ENCODE measurements at places on chromosomes 5 and 9.

DNA sequence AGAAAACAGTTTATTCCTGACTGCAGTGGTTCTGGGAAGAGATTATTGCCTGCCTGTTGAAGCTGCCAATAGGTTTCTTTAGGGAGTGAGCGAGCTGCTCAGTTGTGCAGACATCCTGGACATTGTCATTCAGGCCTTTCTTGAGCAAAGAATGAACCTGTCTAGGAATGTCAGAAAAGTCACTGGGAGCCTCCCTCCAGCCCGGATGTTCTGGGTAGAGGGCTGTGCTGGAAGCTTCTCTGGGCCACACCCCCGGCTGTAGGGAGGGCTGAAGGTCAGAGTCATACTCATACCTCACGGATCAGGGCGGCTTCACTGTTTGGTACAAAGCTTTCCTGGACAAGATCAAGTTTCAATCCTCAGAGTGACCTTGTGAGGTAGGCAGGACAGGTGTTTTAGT lies 33.4 kb upstream of the TBC1D2 start:
- no peaks in the 10 kb centered on the region for H3K27me3 ChIP-seq
- H3K27ac ChIP-seq = no peak overlapping the region
- no peaks in the 10 kb centered on the region for H3K36me3 ChIP-seq

GRCh38 chr5:20514145-20514544 lies 526.1 kb upstream of the CDH18 start:
- no peak overlapping the region for H3K4me3 ChIP-seq
- no peaks in the 10 kb centered on the region for H3K36me3 ChIP-seq
- H3K27me3 ChIP-seq = no peaks in the 10 kb centered on the region
- H3K4me1 ChIP-seq = no peaks in the 10 kb centered on the region
- no peak overlapping the region for H3K27ac ChIP-seq

- no peak overlapping the region for H3K4me3 ChIP-seq
- DNase-seq = no peak
- no peaks in the 10 kb centered on the region for H3K36me3 ChIP-seq
- H3K27ac ChIP-seq = no peak overlapping the region
- no peaks in the 10 kb centered on the region for H3K27me3 ChIP-seq
- H3K4me1 ChIP-seq = no peaks in the 10 kb centered on the region
Measured at GRCh38 chr5:122967085-122967484, 69.4 kb downstream of the PPIC start.

DNA sequence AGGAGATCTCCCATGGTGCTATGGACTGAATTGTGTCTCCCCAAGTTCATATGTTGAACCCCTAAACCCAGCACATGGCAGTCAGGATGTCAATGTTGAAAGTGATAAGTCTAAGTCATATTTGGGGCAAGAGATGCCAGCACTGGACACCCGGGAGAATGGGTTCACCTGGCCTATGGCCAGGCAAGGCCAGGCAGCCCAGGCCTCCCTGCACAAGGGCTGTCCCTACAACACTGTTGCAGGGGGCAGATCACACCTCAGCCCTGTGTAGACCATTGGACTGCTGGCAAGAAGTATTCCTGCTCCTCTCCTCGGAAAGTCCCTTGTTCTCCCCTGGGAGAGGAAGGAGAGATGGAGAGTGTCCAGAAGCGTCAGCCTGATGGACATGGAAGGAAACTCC lies 240.5 kb downstream of the GADD45G start:
- no peaks in the 10 kb centered on the region for H3K27me3 ChIP-seq
- no peaks in the 10 kb centered on the region for H3K36me3 ChIP-seq
- no peaks in the 10 kb centered on the region for H3K4me1 ChIP-seq
- DNase-seq = no peak

GRCh38 chr9:127870887-127871286 lies 6.6 kb downstream of the AK1 start:
- H3K27me3 ChIP-seq = no peaks in the 10 kb centered on the region
- peaks cover 18% of the 10 kb centered on the region for H3K36me3 ChIP-seq
- DNase-seq = no peak
- H3K27ac ChIP-seq = no peak overlapping the region

GRCh38 chr9:63817622-63818518 lies 1467.1 kb downstream of the FOXD4L5 start:
- no peaks in the 10 kb centered on the region for H3K27me3 ChIP-seq
- H3K4me1 ChIP-seq = no peaks in the 10 kb centered on the region
- H3K36me3 ChIP-seq = no peaks in the 10 kb centered on the region
- no peak overlapping the region for H3K4me3 ChIP-seq
- H3K27ac ChIP-seq = no peak overlapping the region

DNA sequence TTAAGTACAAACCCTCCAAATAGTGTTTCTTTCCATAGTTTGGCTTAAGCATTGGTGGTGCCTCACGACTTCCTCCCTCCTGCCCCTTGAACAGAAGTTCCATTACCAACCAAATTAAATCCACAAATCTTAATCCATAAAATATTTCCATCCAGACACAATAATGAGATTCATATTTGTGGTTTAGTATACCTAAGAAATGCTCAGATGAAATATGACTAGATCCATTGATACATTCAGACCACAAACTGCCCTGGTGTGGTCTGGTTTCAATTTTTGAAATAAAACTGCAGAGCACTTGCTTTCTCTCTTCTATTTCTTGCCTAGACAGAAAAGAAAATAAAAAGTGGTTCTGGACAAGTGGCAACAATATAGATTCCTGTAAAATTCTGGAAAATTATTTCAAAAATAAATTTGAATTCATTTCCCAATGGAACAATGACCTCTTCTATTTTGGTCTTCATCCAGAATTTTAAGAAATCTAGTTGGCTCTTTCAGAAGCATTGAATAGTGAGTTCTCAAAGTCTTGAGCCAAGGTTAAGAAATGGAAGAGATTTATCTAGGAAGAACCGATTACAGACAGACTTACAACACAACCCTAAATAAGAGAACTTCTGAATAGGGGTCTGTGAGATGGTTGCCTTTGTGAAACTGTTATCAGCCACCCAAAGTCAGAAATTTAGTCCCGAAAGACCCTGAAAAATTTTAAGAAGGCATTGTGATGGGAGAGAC lies 14.0 kb downstream of the TNC start:
- no peak for DNase-seq
- no peaks in the 10 kb centered on the region for H3K36me3 ChIP-seq
- no peaks in the 10 kb centered on the region for H3K27me3 ChIP-seq
- no peak overlapping the region for H3K4me3 ChIP-seq
- peaks cover 24% of the 10 kb centered on the region for H3K4me1 ChIP-seq

DNA sequence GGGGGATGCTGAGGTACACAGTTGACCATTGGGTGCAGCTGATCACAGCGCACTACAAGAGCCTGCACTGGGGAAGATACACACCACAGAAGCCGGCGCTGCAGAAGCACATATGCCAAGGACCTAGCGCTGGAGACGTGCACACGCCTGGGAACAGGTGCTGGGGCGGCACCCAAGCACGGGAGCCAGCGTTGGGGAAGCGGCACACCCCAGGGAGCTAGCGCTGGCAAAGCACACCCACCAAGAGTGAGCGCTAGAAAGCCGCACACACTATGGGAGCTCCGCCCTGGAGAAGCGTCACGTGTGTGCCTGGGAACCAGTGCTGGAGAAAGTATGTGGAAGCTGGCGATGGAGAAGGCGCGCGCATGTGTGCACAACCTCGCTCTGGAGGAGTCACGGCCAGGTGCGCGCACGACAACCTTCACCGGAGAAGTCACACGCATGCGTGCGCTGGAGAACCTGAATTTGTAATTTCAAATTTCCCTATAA lies 4.5 kb downstream of the FANCC start:
- peaks cover 28% of the 10 kb centered on the region for H3K4me1 ChIP-seq
- H3K27me3 ChIP-seq = no peaks in the 10 kb centered on the region
- no peaks in the 10 kb centered on the region for H3K36me3 ChIP-seq
- DNase-seq = peak; percentile 34

DNA sequence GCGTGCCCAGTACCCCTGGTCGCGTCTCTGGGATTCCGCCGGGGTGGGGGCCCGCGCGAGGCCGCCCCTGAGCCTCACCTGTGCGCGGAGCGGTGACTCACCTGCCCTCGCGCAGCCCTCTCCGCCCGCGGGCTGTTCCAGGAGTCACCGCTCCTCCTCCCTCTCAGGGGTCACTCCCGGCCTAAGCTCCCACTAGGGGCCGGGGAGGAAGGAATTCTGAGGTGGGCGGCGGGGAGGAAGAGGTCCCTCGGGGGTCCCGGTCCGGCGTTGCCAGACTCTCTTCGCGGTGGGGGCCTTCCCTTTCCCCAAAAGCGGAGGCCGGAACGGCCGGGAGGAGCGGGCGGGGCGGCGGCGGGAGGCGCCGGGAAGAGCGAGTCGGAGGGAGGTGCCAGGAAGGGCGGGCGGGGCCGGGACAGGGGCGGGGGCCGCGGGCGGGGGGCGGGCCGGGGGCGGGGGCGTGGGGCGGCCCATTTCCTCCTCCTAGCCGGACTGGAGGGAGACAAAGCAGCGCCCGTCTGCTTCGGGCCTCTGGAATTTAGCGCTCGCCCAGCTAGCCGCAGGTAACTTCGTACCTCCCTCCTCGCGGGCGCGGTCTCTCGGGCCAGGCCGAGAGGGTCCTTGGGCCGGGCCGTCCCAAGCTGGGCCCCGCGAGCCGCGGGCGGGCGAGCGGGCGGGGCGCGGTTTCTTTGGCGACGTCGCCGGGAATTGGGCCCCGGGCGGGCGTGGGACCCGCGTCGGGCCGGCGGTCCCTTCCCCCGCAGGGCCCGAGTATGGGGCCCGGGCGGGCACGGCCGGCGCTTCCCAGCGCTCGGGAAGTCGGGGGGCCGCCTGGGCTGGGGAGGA lies at the start of gene CTNNA1:
Gene CTNNA1, plus strand, starts transcription at position 475 of the 843 bp plus-strand sequence. CDS start 28,500 bp downstream, outside the sequence.
- H3K27ac ChIP-seq = peak within 1 kb of the TSS; percentile 98
- no peaks in the 10 kb centered on the region for H3K27me3 ChIP-seq
- DNase-seq = peak; percentile 90
- peaks cover 17% of the 10 kb centered on the region for H3K4me1 ChIP-seq
- peaks cover 38% of the 10 kb centered on the region for H3K36me3 ChIP-seq

DNA sequence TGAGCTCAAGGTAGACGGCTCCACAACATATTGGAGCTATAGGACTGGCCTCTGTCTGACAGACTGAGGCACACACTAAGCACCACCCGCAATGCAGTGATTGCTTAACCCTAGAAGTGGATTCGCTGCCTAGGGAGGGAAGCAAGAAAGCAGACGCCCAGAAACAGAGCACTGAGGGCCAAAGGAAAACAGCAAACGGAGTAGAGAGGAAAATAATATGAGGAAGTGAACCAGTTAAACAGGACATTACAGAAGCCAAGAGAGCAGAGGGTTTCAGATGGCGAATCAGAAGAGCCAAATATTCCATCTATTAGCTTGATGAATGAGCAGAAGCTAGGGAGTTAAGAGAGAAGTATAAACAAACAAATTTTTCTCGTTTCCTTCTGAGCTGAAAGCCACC lies 139.2 kb upstream of the LHFPL2 start:
- no peak for DNase-seq
- no peak overlapping the region for H3K27ac ChIP-seq
- H3K4me3 ChIP-seq = no peak overlapping the region
- H3K36me3 ChIP-seq = no peaks in the 10 kb centered on the region
- no peaks in the 10 kb centered on the region for H3K27me3 ChIP-seq

GRCh38 chr9:98933890-98934289 lies 9.8 kb upstream of the COL15A1 start:
- no peak for DNase-seq
- no peak overlapping the region for H3K4me3 ChIP-seq
- H3K4me1 ChIP-seq = no peaks in the 10 kb centered on the region
- peaks cover 5% of the 10 kb centered on the region for H3K27me3 ChIP-seq

- no peaks in the 10 kb centered on the region for H3K4me1 ChIP-seq
- H3K27ac ChIP-seq = no peak overlapping the region
- H3K27me3 ChIP-seq = no peaks in the 10 kb centered on the region
- no peak overlapping the region for H3K4me3 ChIP-seq
Measured at GRCh38 chr9:127059030-127059429, 63.4 kb downstream of the ANGPTL2 start.

DNA sequence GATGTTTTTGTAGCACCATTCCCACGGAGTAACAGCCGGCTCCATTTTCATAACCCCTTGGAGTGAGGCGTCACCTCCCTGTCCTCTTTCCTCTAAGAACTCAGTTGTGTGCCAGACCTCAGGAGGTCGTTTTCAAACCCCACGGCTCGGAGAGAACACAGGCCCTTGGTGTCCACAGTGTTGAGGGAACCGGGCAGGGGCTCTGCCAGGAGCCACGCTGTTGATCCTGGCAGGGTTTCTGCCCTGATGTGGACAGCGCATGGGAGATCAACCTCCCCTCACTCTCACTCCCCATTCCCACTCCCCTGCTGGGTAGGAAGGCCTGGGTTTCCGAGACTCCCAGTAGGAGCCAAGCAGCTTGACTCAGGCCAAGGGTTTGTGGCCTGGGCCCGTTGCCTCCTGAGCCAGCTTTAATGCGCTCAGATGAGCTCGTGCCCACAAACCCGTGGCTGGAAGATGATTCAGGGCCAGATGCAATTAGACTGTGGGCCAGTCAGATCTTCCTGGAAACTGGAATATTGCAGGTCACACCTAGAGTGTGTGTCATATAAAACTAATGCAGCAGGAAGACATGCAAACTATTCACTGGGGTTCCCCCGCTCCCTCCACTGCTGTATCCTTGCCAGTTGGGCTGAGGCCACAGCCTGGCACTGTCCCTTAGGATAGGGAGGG lies 133.4 kb downstream of the SLC12A2 start:
- H3K27me3 ChIP-seq = no peaks in the 10 kb centered on the region
- H3K4me1 ChIP-seq = no peaks in the 10 kb centered on the region
- no peaks in the 10 kb centered on the region for H3K36me3 ChIP-seq
- no peak for DNase-seq

- H3K4me1 ChIP-seq = peaks cover 16% of the 10 kb centered on the region
- DNase-seq = peak; percentile 62
- 0 out of 2 replicates have a peak, but pooled peaks cover 6% of the 10 kb centered on the region for H3K36me3 ChIP-seq
- no peak overlapping the region for H3K4me3 ChIP-seq
- H3K27ac ChIP-seq = no peak overlapping the region
Measured at GRCh38 chr5:131328536-131329285, 64.9 kb downstream of the CDC42SE2 start.

GRCh38 chr9:13082796-13083195 lies 196.7 kb downstream of the MPDZ start:
- no peaks in the 10 kb centered on the region for H3K27me3 ChIP-seq
- no peak for DNase-seq
- H3K36me3 ChIP-seq = no peaks in the 10 kb centered on the region
- no peaks in the 10 kb centered on the region for H3K4me1 ChIP-seq
- H3K4me3 ChIP-seq = no peak overlapping the region

DNA sequence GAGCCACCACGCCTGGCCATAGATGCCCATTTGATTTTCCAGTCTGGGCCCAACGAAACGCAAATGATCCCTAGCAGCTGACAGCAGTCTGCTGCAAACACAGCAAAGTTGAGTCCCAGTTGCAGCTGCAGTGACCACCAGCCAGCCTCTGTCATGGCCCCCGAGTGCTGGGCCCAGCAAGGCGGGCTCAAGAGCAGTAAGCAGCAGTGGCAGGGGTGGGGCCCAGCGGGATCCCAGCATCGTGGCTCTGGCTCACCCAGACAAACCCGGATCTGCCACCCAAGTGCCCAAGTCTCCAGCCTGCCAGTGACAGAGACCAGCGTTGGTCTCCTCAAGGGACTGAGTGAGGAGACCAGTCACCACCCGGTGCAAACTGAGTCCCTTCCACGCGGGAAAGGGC lies 6.9 kb upstream of the LTC4S start:
- no peaks in the 10 kb centered on the region for H3K4me1 ChIP-seq
- no peaks in the 10 kb centered on the region for H3K27me3 ChIP-seq
- no peaks in the 10 kb centered on the region for H3K36me3 ChIP-seq
- no peak overlapping the region for H3K4me3 ChIP-seq
- DNase-seq = no peak
